Right cardiac atrium (tissue), 5 donors: ENCODE measurements at places on chromosomes 12 and 14.

GRCh38 chr12:70080566-70080965 lies 162.7 kb upstream of the CNOT2 start:
- no peak for DNase-seq

DNA sequence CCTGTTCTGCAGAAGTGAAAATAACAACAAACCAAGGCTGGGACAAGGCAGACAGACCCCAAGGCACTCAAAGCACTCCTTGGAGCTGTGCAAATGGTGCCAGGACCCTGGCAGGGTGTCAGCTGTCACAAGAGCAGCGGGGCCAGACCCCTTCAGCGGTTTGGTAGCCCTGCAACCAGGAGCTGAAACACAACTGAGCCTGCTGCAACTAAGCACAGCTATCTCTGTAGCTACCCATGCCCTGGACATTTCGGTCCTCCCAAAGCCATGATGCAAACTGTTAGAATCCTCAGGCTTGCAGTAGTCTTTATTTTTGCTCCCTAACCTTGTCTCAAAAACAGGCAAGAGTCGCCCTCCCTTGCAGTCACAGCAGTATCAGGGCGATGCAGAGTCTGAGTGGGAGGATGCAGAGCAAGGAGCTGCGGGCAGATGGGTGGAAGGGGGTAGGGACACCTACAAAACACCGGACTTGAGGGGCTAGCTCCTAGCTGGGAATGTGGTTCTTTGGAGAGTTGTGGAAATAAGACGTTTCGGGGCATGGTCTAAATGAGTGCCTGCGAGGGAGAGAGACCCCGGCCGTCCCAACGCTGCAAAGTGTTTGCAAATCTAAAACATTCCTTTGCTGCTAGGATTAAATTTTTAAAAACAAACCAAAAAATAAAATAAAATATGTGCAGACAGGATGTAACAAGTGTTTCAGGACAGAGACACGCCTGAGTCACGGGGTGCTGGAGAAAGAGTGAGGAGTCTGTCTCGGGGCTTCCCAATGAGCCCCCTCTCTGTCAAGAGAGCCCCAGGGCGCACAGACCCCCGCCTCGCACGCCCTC lies 1.0 kb downstream of the NUAK1 start:
- no peak for DNase-seq

DNA sequence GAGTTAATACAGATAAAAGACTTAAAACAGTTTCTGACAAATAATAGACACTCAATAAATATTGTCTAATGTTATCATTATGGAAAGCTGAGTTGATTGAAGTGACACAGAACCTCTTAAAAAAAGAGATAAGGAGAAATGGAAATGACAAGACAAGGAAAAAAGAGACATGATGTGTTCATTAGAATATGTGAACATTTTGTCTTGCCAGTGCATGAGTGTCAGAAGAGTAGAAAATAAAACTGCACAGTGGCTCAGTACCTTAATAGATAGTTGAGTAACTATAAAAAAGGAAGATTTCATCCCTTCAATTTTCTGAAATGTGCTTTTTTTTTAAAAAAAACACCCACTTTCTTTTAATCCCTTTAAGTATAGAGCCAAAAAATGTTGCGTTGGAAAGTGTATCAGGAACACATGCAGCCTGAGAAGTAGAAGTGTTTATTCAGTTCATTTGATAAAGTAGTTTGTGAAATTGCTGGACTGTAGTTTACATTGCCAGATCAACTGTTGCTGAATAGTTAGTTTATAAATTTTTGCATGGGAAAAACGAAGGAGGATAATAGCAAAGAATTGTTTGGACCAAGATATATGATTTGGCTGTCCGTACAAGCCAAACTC lies 56.6 kb upstream of the ACSS3 start:
- DNase-seq = no peak

DNA sequence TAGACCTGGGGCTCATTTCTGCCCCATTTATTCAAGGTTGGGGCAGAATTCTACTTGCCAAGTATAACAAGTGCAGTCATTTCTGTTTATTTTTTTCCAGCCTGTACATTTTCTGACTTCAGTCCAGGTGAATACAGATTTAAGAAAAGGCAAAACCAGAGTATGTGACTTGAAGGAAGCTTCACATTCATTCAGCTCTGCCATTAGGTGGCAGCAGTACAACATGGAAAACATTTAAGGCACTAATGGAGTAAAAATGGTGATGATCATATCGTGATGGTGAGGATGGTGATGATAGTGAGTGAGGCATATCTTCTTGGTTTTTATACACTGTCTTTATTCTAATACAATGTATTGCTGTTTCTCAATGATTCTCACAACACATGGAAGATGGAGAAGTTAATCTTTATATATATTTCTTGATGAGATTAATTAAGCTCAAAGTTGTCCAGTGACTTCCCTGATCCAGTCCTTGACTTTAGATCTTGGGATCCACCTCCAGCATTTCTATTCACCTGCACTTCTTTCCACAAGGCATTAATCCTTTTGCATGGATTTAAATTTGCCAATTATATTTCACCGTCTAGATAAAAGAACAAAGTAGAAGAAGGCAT lies 176.7 kb upstream of the SEL1L start:
- no peak for DNase-seq

DNA sequence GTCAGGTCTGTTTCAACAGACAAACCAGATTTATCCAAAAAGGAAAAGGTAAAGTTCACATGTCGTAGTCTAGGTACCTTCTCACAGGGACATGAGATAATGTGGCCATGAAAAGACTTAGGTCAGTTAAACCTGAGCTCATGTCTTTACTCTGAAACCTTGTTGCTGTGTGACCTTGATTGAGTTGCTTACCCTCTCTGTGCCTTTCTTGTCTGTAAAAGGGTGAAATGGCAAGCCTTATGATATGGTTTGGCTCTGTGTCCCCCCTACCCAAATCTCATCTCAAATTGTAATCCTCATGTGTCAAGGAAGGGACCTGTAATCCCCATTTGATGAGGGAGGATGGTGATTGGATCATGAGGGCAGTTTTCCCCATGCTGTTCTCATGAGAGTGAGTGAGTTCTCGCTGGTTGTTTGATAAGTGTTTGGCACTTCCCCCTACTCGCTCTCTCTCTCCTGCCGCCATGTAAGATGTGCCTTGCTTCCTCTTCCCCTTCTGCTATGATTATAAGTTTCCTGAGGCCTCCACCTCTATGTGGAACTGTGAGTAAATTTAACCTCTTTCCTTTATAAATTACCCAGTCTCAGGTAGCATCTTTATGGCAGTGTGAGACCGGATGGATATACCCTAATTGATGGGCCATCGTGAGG lies 299.8 kb downstream of the ADGRD1 start:
- DNase-seq = no peak
